NCI-H1694 treated with DMSO at 0.1 percent for 48 hours (cell line): ENCODE measurements at places on chromosomes 3 and 15.

GRCh38 chr15:44780608-44781007, 44.3 kb downstream of the TRIM69 start:
- no peak for DNase-seq

DNA sequence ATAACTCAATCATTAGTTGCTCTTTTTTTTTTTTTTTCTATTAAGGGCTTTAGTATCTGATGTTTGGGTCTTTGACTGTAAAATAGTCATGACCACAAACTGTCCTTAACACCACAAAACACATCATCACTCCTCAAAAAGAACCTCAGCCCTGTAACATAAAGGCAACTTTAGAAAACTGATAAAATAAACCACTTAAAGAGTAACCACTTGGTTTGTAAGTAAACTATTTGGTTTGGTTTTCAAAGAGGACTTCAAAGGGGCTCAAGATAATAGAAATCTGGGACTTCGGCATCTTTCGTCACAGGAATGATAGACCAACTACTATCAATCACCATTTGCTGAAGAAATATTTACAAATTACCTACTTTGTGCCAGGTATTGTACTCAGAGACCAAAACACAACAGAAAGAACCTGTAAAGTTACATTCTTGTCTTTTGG, 167.8 kb downstream of the FOXP1 start:
- DNase-seq, result no peak

DNA sequence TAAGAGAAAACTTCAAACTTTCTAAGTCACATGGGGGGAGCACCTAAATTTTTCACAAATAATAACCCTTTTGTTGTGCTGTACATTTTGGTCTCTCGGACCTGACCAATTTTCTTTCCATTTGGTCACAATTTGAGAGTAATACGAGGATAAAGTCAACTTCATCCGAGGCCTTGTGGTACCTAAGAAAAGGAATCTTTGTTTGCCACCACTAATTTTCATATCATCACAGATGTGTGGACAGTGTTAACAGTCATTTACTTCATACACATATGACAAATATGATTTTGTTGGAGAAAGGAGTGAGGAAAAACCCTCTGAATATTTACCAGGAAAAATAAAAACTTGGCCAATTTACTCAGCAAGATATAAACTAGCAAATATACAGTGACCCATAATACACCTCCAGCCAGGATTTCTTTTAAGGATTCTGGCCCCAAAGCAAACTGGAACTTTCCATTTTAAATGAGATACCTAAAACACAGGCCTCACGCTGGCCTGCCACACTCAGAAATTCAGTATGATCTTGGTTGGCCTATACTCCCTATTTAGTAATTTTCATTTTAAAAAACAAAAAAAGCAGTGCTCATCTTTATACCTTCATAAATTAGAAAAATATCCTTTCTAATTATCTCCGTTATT, 40.7 kb downstream of the VGLL4 start:
- no peak for DNase-seq

GRCh38 chr3:9246189-9246588, 3.3 kb downstream of the SRGAP3 start:
- DNase-seq, result no peak

DNA sequence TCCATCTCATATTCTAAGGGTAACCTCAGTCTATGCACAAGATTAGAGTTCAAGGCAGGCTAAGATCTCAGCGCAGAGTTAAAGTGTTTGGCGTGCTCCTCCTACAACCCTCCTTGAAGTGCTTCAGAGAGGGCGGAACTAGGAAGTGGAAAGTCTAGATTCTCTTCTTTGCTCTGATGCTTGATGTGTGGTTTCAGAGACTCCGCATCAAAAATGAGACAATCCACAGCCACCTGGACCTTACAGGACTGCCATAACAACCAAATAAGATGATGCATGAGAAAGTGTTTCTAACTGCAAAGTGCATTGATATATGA, 161.3 kb upstream of the ATP11B start:
- DNase-seq, result no peak

- no peak for DNase-seq
These were observed 5.8 kb upstream of the TOPAZ1 start for GRCh38 chr3:44235604-44236484.

DNA sequence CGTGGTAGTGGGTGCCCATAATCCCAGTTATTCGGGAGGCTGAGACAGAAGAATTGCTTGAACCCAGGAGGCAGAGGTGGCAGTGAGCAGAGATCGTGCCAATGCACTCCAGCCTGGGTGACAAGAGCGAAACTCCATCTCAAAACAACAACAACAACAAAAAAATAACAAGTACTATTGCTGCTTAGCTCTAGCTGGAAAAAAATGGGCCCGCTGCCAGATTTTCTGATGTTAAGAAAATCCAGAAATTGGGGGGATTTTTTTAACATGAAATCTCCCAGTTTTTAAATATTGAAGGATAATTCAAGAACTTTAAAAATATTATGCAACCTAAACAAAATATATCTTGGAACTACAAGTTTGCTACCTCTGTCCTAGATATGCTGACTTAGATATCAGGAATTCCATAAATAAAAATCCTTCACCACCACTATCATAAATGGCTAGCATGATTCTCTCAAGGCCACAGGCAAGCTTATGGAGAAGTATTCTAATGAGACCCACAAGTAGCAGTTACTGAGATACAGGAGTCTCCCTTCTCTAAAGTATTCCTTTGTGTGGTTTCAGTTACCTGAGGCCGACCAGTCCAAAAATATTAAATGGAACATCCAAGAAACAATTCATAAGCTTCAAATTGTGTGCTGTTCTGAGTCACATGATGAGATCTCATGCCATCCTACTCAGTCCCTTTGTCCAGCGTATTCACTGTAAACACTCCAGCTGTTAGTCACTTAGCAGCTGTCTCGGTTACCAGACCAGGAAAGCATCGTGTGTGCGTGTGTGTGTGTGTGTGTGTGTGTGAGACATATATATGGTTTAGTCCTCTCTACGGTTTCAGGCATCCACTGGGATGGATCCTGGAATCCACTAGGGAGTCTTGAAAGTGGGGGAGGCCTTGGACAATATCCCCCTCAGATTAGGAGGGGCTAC, 277.2 kb downstream of the TBL1XR1 start:
- no peak for DNase-seq
